ENCODE measurements at places on chromosomes 6 and 20.

- DNase-seq = no peak
These were observed 981 bp downstream of the HM13 start for GRCh38 chr20:31515072-31515774.

GRCh38 chr6:53284901-53285300, 63.8 kb downstream of the ELOVL5 start:
- DNase-seq = no peak

- DNase-seq = no peak
These were observed 178.2 kb upstream of the IMPG1 start for GRCh38 chr6:76250666-76251065.

GRCh38 chr6:106553440-106553839, 75.9 kb downstream of the RTN4IP1 start:
- DNase-seq = no peak

DNA sequence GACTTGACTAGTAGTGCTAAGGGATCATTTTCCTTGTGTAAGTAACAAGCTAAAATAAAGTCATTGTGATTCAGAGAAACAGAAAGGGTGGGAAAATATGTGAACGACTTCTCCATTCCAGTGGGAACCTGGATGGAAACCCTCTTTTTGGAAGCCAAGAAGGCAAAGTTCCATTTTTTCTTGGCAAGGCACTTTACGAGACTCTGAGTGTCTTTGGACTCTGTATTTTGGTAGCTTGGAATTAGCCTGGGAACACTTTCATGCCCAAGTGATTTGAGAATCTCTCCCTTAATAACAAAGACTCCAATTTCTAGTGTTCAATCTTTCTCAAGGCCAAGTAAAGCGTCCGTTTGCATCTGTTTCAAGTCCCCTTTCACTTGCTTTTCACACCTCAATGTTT, 100.5 kb upstream of the SASH1 start:
- no peak for DNase-seq

- DNase-seq = no peak
These were observed 29.9 kb downstream of the ID4 start for GRCh38 chr6:19866985-19867627.

Measured in endodermal cell (in vitro differentiated cells).